ENCODE measurements at places on chromosomes 12 and 14. TPM values are rescaled to one million over a fixed set of nuclear protein-coding genes. Genes with fewer than 3 reads are reported as not detected.

DNA sequence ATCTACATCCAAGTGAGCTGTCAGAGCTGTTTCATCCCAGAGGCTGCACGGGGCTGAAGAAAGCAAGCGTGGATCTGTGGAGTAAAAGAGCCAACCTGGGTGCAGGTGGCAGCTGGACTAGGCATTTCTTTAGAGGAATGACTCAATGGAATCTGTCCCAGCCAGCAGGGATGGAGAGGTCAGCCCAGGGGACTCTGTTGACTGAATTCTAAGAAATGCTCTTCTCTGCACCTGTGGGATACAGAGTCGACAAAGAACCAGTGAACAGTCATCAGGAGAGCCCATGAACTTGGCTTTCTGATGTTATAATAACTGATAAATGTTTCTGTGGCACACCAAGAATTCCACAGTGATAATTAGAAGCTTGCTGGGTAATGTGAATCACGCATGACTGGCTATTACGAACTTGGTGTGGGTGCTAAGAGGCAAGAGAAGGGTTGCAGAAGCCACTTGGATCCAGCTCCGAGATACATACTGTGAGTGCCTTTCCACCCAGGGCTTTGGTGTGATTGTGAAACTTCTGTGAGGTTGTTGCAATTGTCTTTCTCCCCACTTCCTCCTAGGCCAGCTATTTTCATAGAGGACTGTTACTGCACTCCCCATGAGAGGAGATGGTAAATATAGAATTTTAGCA is 16.2 kb downstream of the PYGL start:
- DNase-seq = no peak

GRCh38 chr12:108933949-108934348 is 54.1 kb downstream of the DAO start:
- no peak for DNase-seq

DNA sequence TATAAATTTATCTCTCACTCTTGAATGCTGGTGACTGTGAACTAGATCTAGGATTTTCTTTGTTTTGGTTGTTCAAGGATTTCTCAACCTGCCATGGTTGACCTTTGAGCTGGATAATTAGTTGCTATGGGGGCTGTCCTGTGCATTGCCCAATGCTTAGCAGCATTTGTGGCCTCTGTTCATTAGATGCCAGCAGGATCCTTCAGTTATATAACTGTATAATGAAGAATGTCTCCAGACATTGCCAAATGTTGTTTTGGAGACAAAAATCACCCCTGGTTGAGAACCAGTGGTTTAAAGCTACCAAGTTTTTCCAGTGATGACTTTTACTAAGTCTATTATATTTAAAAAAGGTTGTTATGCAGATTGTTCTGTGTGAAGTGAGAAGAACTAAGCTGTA is 147.9 kb upstream of the STXBP6 start:
- no peak for DNase-seq

- DNase-seq = no peak
These were observed 27.1 kb upstream of the PTGR2 start for GRCh38 chr14:73824536-73824935.

DNA sequence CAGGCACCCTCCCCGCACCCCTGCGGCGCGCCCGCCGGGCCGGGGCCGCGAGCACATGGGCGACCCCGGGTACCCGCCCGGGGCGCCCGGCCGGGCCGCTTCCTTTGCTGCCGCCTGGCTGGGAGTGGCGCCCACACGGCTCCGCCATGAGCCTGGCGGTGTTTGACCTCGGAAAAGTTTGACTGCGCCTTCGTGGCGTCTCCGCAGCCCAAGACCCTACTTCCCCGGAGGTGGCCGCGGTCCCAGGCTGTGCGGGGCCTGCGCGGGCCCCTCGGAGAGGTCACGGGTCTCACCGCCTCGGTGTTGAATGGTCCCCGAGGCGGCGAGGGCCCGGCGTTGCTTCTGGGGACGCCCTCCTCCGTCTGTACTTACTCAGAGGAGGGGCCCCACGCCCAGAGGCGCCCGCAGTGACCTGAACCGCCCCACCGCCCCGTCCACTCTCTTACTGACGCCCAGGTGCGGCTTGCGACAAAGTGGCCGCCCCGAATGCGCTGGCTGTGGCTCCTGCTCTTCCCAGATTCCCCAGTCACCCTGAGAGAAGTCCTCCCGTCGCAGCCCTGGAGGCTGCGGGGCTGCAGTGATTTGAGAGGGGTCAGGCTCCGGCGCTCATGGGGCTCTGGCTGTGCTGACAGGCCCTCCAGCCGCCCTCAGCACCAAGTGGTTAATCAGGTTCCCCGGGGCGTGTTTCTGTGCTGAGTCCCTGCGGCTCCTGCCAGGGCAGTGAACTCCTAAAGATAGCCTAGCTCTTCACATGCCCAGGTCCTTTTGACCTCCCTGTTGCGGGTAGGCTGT is 5.8 kb downstream of the KMT5A start:
- no peak for DNase-seq

The USP44 gene
- 2.4 TPM for polyA plus RNA-seq

The NEMF gene
- polyA plus RNA-seq = 97.8 TPM

The SLC8A3 gene
- polyA plus RNA-seq = 0.62 TPM
